Bone marrow (tissue), 2 donors: ENCODE measurements at places on chromosomes 2 and 18.

DNA sequence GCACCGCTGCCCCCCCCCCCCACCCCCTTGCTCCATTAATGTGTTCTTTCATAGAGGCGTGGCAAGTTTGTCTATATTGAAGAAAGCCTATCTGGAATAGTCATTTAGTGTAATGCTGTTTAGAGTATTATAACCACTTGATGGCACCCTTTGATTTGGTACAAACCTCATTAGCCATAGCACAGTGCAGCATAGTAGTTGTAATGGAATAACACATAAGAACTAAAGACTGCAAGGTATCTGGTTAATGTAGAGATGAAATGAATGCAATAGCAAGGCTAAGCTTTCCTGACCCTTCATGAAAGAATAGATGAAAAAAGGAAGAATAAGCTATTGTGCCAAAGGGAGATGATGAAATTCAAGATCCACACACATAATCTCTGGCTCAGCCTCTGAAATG, 81.9 kb downstream of the EHBP1 start:
- no peak for DNase-seq

GRCh38 chr2:173970516-173970924, 5.3 kb upstream of the SP3 start:
- DNase-seq: no peak

- no peak for DNase-seq
Measured at GRCh38 chr18:33269223-33269622, 171.3 kb downstream of the CCDC178 start.

GRCh38 chr18:12321333-12321732, 13.3 kb downstream of the TUBB6 start:
- DNase-seq: no peak

DNA sequence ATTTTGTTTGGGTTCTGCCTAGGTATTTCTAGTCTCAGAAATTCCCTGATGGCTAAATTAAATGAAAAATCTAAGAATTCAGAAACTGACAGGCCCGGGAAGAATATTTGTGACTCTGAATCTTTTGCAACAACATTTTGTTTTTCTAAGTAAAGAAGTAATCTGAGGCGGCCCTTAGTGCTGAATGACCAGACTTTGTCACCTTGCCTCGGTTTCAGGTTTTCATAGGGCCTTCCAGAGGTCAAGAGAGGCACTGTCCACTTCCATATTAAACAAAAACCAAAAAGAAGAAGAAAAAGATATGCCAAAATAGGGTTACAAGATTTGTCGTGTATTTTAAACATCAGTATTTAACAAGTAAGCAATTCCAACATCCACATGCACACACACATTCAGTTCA, 16.1 kb upstream of the CCNYL1 start:
- DNase-seq: no peak

DNA sequence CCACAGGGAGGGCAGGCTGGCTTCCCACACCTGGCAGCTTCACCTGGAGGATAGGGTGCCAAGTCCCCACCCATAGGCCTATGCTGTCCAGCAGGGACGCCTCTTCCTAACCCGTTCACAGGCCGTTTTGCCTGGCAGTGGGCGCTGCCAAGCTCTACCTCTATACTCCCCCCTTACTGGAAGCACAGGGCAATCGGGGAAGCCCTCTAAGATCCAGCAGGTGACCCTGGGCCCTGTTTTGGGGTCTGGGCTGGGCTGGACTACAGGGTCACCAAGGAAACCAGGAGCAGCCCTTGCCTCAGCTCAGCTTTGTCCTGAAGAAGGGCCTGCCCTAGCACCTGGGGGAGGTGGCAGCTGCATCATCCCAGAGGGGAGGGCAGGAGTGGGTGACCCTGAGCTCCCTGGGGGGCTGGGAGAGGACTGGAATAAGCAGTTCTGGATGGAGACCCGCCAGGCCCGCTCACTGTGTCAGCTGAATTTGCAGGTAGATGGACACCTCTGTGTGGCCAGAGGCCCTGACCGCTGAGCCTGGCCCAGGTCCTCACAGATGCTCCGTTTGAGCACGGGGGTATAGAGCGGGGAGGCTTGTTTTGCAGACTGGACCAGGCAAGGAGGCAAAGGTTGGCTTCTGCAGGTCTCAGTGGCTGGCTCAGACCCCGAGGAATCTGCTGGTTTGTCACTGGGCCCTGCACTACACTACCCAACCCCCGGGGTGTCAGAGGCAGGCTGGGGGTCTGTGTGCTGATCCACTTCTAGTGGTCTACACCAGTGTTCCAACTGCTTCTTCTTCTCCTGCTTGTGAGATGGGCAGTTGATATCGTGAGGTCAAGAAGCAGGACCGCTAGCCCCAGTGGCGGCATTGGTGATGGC, 163.1 kb downstream of the ASB1 start:
- no peak for DNase-seq

DNA sequence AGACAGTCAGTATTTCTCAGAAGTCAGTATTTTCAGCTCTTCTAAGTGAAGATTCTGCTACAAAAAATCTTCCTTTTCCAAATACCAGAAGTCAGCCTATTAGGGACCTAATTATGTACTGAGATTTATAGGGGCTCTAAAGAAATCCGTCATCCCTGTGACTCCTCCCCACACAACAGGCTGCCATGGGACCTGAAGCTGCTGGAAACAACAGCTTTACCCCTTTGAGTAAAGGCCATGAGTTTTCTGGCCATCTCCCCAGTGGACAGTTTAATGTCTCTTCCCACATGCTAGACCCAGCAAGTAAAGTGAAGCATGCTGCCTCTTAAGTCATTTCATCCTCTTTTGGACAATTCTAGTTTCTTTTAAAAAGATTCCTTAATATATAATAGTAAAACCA, 255.7 kb upstream of the ACVR2A start:
- DNase-seq: no peak

DNA sequence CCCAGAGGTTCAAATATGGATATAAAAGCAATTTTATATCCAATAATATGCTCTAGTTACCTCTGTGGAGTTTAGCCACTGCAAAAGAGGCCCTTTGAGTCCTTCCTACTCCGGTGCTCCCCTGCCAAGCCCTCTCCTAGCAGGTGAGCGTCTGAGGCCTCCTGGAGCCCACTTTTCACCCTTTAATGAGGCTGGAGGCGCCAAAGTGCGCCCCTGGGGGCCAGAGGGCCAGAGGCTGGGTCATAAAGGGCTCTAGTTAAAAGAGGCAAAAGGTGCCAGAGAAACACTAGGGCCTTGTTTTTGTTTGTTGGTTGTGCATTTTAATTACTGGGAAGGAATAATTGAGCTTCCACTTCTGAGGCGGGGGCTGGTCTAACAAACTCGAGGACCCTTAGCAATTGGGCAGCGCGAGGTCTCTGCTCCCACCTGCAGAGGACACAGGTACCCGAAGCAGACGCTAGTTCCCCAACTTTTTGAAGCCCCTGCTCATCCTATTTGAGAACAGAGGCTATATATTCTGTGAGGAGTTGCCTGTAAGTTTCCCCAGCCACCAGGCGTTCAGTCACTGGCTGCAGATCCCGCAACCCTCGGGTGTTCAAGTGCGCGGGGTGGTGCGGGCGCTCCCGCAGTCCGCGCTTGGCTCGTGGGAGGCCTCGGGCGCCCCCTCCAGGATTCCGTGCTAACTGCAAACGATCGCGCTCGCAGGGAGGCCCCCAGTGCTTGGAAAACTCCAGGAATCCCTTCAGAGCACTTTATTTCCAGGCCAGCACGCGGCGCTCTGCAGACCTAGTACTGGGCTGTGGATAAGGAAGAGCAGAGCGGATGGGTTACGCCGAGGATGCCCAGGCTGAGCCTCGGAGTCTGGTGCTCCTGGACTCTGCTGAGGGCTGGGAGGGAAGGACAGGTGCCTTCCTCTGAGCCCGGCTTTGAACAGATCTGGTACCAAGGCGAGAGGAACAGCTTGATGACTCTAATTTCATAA, 14.1 kb downstream of the MSGN1 start:
- peak; percentile 20 for DNase-seq

GRCh38 chr2:29519338-29519925, 402.0 kb downstream of the ALK start:
- no peak for DNase-seq
